Gastroesophageal sphincter (tissue), 4 donors: ENCODE measurements at places on chromosomes 7 and 10. TPM values are rescaled to one million over a fixed set of nuclear protein-coding genes. Genes with fewer than 3 reads are reported as not detected.
A peak's percentile ranks its signal among the peaks of the same experiment; 100 is the strongest.

DNA sequence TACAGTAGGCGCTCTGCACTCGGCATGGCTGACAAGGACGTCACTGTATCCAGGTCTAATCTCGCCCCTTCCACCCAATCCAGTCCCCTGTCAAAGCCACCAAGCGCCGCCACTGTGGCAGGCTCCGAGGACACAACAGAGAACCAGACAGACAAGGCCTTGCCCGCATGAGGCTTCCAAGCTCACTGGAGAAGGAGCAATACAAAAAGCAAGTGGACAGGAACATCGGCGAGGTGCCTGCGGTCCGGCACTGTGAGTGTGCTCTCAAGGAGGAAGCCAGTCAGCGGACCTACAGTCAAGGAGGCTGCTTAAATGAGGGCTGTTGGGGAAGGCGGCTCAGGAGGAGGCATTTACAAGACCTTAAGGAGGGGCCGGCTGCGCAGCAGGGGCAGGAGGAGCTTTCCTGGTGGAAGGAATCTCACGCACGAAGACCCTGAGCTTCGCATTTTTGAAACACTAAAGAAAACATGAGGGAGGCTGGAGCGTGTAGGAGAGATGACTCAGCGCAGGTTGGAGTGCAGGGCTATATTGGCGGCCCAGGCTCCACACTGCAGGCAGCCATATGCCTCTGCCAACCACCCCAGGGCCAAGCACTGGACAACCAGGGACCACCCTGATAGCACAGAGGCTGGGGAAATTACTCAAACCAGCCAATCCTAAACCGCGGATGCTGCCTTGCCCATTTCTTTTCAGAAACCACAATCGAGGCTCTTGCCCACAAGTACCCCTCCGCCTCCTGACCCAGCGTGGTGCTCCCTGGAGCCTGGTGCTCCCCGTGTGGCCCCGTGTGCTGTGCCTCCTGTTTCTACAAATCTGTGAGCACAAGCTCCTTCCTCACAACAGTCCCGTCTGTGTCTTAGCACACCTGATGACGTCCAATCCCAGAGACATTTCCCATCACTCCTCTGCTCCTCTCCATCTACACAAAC is 28.9 kb downstream of the GNA12 start:
- H3K27me3 ChIP-seq = no peaks in the 10 kb centered on the region
- no peak for ATAC-seq
- H3K36me3 ChIP-seq = no peaks in the 10 kb centered on the region
- no peak overlapping the region for H3K4me3 ChIP-seq
- no peak overlapping the region for H3K27ac ChIP-seq

- no peak for ATAC-seq
- H3K4me3 ChIP-seq = no peak overlapping the region
- no peaks in the 10 kb centered on the region for H3K36me3 ChIP-seq
- H3K27ac ChIP-seq = no peak overlapping the region
These were observed 173.1 kb downstream of the KIAA1217 start for GRCh38 chr10:24382045-24382444.

DNA sequence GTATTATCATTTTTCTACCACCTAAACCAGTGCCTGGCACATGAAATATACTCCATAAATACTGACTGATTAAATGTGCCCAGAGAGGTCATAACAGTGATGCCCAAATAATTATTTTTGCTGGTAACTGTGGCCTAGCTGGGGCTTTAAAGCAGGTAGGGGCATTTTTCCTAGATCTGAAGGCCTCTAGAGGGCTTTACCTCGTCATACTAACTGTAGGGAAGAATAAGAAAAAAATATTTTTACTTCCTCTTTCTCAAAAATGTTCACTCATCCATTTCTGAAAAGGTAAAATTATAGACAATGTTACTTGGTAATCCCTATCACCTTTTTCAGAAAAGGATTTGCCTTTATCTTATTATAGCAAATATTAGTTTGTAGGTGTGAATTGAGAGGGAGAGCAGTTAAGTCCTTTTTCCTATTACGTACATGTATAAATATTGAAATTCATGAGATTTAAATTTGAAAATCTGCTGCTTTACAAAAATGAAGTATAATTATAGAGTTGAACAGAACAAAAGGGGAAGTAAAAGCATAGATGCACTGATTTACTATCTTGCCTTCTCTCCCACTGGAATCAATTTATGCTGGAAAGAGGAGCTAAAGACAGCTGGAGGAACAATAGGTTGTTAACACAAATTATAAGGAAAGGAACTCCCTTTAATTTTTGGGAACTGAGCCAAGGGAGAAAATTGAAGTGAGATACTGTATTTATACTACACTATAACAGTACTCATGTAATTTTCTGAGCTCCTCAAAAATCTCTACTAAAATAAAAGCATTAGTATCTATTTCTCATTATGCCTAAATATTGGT is 71.5 kb upstream of the NOBOX start:
- no peak for ATAC-seq
- no peak overlapping the region for H3K27ac ChIP-seq
- H3K27me3 ChIP-seq = no peaks in the 10 kb centered on the region
- H3K36me3 ChIP-seq = no peaks in the 10 kb centered on the region

The IL2RA gene
- 0.31 TPM for total RNA-seq

The AOAH gene
- total RNA-seq = 0.93 TPM

DNA sequence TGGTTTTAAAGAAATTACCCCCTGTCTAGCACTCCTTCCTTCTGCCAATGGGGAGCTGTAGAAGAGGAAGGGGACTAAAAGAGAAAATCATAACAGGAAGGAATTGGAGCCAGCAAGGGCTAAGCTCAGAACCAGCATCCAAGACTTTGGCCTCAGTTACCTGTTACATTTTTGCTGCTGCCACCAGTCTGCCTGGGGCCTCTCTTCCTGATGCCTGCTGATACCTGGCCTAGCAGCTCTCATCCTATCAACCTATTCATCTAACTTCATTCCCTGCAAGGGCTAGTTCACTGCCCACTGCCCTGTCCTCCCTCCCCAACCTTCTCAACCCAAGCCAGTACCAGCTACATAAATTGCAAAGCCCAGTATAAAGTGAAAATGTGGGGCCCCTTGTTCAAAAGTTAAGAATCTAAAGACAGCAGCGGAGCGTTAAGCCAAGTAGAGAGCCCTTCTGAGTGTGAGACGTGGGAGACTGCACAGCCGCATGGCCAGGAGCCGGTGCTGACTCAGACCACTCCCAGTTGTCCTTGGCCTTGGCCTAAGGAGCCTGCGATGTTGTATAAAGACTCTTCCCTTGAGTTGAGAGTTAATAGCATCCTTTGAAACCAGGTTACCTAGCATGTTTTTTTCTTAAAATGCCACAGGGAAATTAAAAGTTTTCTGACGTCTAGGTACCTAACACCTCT is 13.2 kb upstream of the AOC1 start:
- no peaks in the 10 kb centered on the region for H3K27me3 ChIP-seq
- no peak for ATAC-seq
- no peaks in the 10 kb centered on the region for H3K36me3 ChIP-seq
- no peak overlapping the region for H3K4me3 ChIP-seq

- H3K4me1 ChIP-seq = no peaks in the 10 kb centered on the region
- no peak overlapping the region for H3K27ac ChIP-seq
- no peak overlapping the region for H3K4me3 ChIP-seq
- no peak for ATAC-seq
These were observed 36.7 kb downstream of the TMEM248 start for GRCh38 chr7:66957595-66958290.

The ZNF727 gene
- total RNA-seq = 4.4 TPM

- H3K27me3 ChIP-seq = no peaks in the 10 kb centered on the region
- no peaks in the 10 kb centered on the region for H3K36me3 ChIP-seq
- peaks cover 18% of the 10 kb centered on the region for H3K4me1 ChIP-seq
These were observed 193.6 kb downstream of the MAD1L1 start for GRCh38 chr7:2038931-2039728.

The SPDYE6 gene
- total RNA-seq = not detected

DNA sequence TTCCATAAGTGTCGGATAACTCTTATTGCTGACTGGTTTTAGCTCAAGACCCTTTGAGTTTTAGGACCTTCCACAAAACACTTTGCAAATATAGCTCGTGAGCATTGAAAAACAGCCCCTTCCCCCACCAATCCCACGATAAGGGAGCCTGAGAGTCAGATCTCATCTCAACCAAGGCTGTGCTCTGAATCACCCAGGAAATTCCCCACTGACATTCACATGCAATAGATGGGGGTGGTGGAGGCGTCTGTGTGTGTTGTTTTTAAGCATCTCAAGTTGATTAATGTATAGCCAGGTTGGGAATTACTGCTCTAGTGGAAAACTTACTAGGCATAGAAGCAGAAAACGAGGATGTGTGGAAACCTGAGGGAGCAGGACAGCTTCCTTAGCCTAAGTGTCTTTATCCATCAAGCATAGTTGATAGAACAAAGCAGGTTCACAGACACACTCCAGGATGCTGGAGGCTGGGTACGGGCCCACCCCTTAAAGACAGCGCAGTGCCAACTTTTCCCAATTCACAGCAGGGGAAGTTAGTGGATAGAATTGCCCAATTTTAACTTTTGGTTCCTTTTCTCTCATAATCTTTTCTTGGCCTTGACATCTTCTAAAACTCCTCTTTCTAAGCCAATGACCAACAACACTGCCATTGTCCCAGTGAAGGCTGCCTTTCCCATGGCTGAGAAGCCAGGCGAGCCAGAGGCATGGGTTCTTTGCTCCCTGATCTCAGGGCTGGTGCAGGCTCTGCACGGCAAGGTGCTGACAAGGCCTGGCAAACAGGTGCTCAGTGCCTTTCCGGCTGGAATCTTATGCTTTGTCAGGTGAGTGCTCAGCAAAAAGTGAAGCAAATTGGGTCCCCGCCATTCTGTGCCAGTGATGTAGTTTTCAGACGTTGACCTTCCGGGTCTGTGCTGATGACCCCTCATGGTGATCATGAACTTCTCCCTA is 98.5 kb upstream of the INSIG1 start:
- H3K4me3 ChIP-seq = no peak overlapping the region
- H3K27ac ChIP-seq = no peak overlapping the region
- H3K4me1 ChIP-seq = no peaks in the 10 kb centered on the region

DNA sequence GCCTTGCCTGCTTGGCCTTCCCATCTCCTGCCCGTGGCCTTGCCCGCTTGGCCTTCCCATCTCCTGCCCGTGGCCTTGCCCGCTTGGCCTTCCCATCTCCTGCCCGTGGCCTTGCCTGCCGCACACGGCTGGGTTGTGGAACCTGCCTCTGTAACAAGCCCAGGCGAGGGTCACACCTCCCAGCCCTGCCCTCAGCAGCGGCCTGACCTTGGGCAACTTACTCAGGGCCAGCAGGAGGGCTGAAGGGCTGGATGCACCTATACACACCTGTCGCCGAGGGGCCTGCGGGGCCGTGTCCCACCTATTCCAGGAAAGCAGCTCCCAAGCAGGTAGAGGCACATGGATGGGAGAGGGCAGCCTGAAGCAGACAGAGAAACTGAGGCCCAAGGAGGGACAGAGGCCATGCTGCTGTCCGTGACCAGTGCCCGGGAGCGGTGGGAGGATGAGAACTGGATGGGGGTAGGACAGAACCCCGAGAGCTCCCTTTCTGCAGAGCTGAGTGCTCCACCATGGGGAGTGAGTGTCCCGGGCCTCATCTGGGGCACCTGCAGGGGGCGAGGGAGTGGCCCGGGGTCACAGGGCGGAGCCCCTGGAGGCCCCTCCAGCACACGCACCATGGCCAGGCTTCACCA is 277.6 kb downstream of the ELFN1 start:
- ATAC-seq = no peak
- no peaks in the 10 kb centered on the region for H3K27me3 ChIP-seq
- no peak overlapping the region for H3K27ac ChIP-seq
- no peaks in the 10 kb centered on the region for H3K36me3 ChIP-seq

GRCh38 chr7:54888734-54889082 is 129.7 kb upstream of the SEC61G start:
- H3K4me1 ChIP-seq = no peaks in the 10 kb centered on the region
- no peak for ATAC-seq
- H3K36me3 ChIP-seq = no peaks in the 10 kb centered on the region
- no peak overlapping the region for H3K27ac ChIP-seq
- H3K27me3 ChIP-seq = no peaks in the 10 kb centered on the region
- H3K4me3 ChIP-seq = peak overlapping the region; percentile 31

The VWC2 gene
- 0.08 TPM for total RNA-seq

The PSAP gene
- total RNA-seq = 881 TPM

GRCh38 chr7:132076301-132077035 is 499.8 kb downstream of the PLXNA4 start:
- H3K27me3 ChIP-seq = no peaks in the 10 kb centered on the region
- no peak for ATAC-seq
- no peak overlapping the region for H3K4me3 ChIP-seq
- H3K4me1 ChIP-seq = peaks cover 46% of the 10 kb centered on the region

The GRID1 gene
- 2.7 TPM for total RNA-seq

GRCh38 chr7:154744256-154744860 is 258.6 kb downstream of the PAXIP1 start:
- no peaks in the 10 kb centered on the region for H3K4me1 ChIP-seq
- no peak overlapping the region for H3K27ac ChIP-seq
- no peaks in the 10 kb centered on the region for H3K27me3 ChIP-seq
- no peak for ATAC-seq
- H3K36me3 ChIP-seq = no peaks in the 10 kb centered on the region

DNA sequence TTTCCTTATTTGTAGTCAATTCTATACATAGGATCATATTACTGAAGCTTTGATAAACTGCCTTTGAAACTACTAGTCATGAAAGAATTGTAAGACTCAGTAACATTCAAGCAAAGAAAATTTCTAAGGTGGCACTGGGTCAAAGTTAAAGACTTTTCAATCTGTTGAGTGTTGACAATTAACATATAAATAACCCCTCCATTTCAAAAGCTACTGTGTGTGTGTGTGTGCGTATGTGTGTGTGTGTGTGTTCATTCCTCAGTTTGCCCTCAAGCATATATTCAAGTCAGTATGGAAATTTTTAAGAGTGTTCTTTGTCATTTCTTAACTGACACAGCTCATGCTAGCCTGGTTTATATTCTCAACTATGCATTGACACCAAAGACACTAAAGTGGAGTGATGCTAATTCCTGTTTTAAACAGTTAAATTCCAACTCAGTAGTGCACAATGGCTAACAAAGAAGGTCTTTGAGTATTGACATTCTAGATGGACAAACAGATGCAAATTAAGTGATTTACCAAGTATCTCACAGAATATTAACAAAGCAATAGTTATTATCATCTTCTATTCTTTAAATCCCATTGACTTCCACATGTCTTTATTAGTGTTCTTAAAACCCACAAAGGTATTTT is 314.8 kb upstream of the GRM3 start:
- no peak overlapping the region for H3K4me3 ChIP-seq
- no peaks in the 10 kb centered on the region for H3K36me3 ChIP-seq
- no peaks in the 10 kb centered on the region for H3K4me1 ChIP-seq
- ATAC-seq = no peak
- no peaks in the 10 kb centered on the region for H3K27me3 ChIP-seq
- no peak overlapping the region for H3K27ac ChIP-seq

The OR2A7 gene
- total RNA-seq = 1.5 TPM

GRCh38 chr7:117111535-117111934 is 158.2 kb downstream of the ST7 start:
- H3K4me3 ChIP-seq = no peak overlapping the region
- no peaks in the 10 kb centered on the region for H3K36me3 ChIP-seq
- ATAC-seq = no peak
- no peaks in the 10 kb centered on the region for H3K4me1 ChIP-seq
- H3K27me3 ChIP-seq = no peaks in the 10 kb centered on the region
- no peak overlapping the region for H3K27ac ChIP-seq

The CYP26C1 gene
- not detected for total RNA-seq

The BBIP1 gene
- 28.6 TPM for total RNA-seq
